ENCODE measurements at places on chromosomes 12 and 14.

GRCh38 chr12:129901254-129901653 lies 2.6 kb downstream of the TMEM132D start:
- no peak for DNase-seq

DNA sequence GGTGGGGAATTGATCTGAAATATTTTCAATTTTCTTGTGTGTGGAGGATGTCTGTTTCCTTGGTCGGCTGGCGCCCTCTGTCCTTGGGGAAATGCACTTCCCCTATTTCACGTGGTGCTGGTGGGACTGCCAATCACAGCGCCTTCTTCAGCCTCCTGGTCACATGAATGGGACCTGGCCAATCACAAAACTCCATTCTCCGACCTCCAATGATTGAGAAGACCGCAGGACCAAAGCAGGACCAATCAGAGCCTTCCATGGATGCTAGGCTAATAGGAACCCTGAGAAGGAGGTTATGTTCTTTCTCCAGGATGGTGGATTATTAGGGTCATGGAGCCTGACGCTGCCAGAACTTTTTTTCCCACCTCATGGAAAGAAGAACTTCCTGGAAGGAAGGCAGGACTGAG lies 188.7 kb downstream of the TTC8 start:
- no peak for DNase-seq

- DNase-seq, result no peak
Measured at GRCh38 chr12:120118321-120119061, 1.9 kb upstream of the RAB35 start.

DNA sequence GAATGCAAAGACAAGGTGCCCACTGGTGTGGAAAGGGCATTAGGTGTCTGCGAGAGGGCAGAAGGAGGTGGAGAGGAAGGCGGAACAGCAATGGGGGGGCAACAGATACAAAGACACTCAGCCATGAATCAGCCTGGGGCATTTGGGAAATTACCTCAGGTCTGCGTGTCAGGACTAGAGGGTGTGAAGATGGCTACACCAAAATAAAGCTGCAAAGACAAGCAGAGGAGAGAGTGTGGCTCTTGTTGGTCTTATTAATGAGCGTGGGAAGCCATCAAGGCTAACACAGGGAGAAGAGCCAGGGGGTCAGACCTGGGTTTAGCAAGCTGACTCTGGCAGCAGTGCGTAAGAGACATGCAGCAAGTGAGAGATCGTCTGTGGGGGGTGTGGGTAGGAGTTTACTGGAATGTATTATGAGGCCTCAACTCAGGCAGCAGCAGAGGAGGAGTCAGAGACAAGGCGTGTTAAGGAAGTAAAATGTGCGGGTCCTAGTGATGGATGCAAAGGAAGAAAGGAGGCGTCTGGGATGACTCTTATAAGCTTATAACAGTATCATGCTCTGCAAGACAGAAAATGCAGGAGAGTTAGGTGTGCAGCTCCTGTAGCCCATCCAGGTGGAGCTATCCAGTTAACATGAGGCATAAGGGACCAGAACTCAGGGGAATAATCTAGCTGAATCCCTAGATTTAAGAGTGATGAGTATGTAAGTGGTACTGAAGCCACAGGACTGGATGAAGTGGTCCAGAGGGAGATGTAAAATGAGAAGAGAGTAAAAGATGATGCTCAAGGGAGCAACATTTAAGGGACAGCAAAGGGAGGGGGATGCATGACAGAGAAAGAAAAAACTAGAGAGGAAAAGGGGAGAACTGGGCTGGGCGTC lies 50.4 kb downstream of the KCNK10 start:
- DNase-seq, result no peak

DNA sequence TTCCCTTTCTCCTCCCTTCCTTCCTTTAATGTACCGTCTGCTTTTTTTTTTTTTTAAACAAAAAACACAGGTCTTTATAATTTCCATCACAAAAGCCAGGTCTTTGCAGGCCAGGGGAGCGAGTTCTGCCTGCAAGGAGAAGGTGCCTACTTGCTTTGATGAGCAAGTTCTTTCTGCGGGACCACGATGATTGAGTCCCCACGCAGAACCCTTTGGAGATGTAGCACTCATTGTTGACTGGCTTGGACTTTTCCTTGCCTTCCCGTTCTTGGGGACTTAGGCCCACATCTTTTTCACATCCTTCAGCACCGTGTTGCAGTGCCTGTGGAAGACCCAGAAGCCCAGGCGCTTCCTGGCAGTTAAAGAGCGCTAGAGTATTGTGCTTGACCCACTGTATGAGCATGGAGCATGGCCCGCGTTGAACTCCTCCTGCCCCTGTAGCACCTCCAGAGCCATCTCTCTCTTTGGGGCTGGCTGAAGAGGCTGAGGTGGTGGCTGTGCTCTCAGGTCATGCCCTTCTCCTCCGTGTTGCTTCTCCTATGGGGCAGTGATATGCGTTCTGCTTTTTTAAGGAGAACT lies 177.6 kb downstream of the EXOC5 start:
- no peak for DNase-seq

- DNase-seq, result no peak
Measured at GRCh38 chr14:35741345-35742031, 67.6 kb downstream of the RALGAPA1 start.

GRCh38 chr12:115468087-115468510 lies 784.1 kb upstream of the TBX3 start:
- no peak for DNase-seq

- DNase-seq, result no peak
Measured at GRCh38 chr14:81589381-81590065, 55.9 kb upstream of the SEL1L start.

GRCh38 chr12:49259452-49259851 lies 5.4 kb upstream of the TUBA1C start:
- no peak for DNase-seq

DNA sequence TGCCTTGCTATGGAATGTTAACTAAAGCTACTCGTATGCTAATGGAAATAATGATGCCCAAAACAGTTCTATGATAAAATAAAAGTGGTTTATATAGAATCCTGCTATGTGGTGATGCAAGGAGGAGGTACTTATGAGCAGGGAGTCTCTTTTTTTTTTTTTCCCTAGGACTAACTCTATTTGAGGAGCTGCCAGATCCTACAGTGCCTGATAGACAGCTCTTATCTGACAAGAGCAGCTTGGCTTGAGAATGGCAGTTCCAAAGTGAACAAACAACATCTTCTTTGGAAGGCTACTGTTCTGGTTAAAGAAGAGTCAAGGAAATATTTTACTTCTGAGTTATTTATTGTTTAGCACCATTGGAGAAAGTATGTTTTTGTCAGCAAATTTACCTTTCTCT lies 10.2 kb upstream of the ACSM4 start:
- no peak for DNase-seq

DNA sequence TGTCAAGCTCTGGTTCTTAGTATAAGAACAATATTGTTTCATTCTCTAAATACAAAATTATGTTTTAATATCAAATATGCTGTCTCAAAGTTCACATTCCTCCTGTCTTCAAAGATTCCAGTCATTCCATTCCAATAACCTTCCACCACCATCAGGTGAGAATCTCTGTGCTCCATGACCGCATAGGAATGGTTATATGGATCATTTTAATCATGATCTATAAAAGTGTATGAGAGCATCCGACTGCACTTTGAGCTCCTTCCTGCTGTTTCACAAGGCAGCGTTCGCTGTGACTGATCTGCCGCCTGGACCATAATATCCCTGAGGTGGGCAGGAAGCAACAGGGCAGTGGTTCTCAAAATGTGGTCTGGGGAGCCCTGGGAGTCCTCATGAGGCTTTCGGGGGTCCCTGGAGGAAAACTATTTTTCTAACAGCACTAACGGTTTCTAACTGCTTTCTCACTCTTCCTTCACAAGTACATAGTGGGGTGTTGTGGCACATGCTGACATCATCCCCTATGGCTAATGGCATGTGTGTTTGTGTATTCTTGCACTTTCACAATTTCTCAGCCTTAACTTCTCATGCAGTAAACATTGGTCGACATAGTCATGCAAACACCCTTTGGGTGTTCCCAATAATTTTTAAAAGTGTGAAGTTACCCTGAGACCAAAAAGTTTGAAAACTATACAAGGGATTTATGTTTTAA lies 137.4 kb downstream of the ANO2 start:
- DNase-seq, result no peak

GRCh38 chr12:116777245-116777644 lies 39.1 kb downstream of the RNFT2 start:
- no peak for DNase-seq

DNA sequence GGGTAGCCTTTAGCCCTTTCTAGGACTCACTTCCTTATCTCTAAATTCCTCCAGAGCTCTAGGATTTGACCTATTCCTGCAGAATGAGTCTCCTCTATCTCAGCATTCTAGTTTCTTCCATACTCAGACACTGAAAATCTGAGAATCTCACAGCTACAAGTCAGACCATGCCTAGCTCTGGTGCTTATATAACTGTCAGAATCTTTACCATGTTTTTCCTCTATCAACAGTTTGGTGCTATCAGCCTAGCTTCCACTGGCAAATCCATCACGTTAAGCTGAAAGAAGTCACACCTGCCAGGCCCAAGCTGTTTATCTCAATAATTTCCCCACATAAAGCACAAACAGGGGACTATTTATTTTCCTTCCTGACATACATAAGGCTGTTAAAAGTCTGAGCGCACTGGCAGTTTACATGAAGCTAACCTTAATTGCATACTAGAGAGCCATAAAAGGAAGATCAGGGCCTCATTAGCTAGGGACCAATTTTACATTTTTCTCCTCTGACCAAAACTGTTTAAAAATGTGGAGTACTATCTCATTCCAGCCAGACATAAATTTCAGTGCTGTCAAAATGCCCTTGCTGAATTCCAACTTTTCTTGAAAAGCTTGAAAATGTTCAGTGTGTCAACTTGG lies 270.5 kb downstream of the C12orf75 start:
- no peak for DNase-seq

GRCh38 chr12:110337912-110338710 lies 57.1 kb downstream of the ATP2A2 start:
- no peak for DNase-seq

DNA sequence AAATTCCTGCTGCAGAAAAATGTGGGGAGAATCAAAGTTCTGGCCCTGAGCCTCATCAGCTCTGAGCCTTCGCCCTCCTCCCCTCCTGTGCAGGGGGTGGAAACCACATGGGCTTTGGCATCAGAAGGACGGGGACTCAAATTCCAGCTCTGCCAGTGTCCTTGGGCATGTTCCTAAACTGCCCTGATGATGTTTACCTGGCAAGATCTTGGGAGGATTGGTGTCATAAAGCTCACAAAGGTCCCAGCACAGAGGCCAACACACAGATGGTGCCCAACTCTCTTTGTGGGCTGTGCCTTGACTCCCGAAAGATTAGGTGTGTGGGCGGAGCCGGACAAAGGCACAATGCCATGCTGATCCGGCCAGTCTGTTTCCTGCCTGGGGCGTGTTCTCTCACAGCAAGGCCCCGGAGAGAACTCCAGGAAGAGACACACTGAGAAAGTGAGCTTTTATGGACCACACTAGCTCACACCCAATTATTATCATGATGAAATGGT lies 20.5 kb upstream of the CLMN start:
- DNase-seq, result no peak

GRCh38 chr14:68922201-68922621 lies 56.9 kb downstream of the ACTN1 start:
- DNase-seq, result no peak

DNA sequence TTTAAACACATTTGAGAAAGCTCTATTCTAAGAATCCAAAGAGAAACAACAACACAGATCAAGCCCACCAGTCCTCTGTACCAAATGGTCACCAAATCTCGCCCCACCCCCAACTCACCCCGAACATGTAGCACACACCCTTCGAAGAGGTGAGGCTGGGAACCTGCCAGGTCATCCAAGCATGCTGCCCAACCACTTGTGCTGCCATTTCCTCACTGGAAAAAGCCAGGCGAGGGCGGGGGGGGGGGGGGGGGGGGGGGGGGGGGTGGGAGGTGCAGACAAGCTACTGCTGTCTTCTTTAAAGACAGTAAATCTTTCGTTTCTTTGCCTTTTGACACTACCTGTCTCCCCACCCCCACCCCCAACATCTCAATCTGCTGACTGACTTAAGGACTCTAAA lies 59.9 kb downstream of the SETD3 start:
- no peak for DNase-seq

DNA sequence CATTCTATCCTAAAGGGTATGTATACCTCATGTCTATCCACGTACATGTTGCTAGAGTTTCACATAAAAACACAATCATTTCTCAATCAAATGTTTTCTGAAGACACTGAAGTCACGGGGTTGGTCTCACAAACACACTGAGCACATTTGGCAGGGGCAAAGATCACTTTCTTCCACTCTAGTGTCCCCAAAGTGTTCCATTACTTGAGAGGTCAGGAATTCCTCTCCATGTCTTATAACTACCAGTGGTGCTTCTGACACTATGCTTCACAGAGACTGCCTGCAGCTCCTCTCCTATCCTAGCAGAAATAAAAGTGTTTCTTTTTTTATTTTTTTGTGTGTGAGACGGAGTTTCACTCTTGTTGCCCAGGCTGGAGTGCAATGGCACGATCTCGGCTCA lies 19.1 kb downstream of the ZFYVE1 start:
- DNase-seq, result no peak

GRCh38 chr14:35140718-35141581 lies 18.6 kb downstream of the PRORP start:
- no peak for DNase-seq

- no peak for DNase-seq
Measured at GRCh38 chr12:96811083-96811482, 96.0 kb upstream of the NEDD1 start.

DNA sequence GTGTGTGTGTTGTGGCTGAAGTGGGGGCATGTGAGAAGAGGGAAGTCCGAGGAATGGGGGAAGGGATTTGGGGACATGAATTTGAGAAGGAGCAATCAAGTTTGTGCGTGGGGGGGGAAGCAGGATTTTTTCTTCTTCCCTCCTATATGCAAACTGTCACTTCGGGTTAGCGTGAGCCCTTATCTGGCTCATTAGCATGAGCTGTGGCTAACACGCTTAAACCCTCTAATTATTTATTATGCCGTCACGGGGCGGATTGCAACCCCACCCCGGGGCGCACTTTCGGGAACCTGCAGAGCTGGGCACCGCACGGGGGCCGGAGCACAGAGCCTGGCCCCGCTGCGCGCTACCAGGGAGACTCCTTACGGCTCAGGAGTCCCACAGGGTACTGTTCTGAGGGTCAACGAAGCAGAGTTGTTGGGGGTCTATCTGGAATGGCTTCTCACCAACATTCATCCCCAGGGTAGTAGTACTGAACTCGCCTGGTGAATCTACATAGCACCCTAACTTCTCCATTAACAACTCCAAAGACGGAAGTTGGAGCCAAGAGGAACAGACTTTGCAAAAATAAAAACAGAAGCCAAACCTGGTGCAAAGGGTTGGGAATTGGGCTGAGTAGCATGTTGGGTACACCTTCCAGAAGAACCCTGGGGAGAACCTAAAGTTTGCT lies 6.4 kb upstream of the ASCL1 start:
- no peak for DNase-seq

GRCh38 chr14:96582995-96583394 lies 80.8 kb downstream of the PAPOLA start:
- no peak for DNase-seq

GRCh38 chr12:66269757-66270383 lies 32.4 kb upstream of the HELB start:
- DNase-seq, result no peak

DNA sequence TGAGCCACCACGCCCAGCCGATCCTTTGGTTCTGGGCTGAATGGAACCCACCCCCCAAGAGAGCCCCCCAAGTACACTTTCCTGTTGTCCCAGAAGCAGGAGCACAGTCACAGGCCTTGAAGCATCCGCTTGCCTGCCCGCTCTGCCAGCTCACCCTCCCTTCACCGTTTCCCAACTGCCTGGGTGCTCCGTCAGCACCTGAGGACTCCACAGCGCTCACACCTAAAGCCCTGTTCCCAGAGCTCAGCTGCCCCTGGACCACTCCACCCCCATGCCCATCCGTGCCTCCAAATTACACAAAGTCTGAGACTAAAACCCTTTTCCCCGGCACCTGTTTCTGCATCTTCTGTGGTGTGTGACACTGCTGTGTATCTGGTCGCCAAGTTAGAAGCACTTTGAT lies 44.3 kb upstream of the TRAF3 start:
- DNase-seq, result no peak

Measured in substantia nigra (tissue), 51 donors.